ENCODE measurements at places on chromosomes 13 and 19. TPM values are rescaled to one million over a fixed set of nuclear protein-coding genes. Genes with fewer than 3 reads are reported as not detected.

GRCh38 chr13:99723878-99724277, 222.6 kb downstream of the TM9SF2 start:
- DNase-seq: no peak
- no peaks in the 10 kb centered on the region for H3K36me3 ChIP-seq
- no peak overlapping the region for H3K4me3 ChIP-seq
- H3K27ac ChIP-seq: no peak overlapping the region
- no peaks in the 10 kb centered on the region for H3K27me3 ChIP-seq

- H3K4me3 ChIP-seq: no peak overlapping the region
- peaks cover 71% of the 10 kb centered on the region for H3K36me3 ChIP-seq
- no peaks in the 10 kb centered on the region for H3K27me3 ChIP-seq
- peaks cover 58% of the 10 kb centered on the region for H3K4me1 ChIP-seq
- no peak for DNase-seq
Measured at GRCh38 chr19:30001301-30001700, 59.3 kb downstream of the URI1 start.

GRCh38 chr13:50887151-50887550, 22.4 kb upstream of the RNASEH2B start:
- peaks cover 6% of the 10 kb centered on the region for H3K36me3 ChIP-seq
- DNase-seq: no peak

- no peaks in the 10 kb centered on the region for H3K36me3 ChIP-seq
- H3K4me3 ChIP-seq: no peak overlapping the region
- H3K27me3 ChIP-seq: peaks cover 38% of the 10 kb centered on the region
- no peak for DNase-seq
- H3K27ac ChIP-seq: no peak overlapping the region
Measured at GRCh38 chr19:50667759-50668231, 18.6 kb downstream of the C19orf81 start.

GRCh38 chr19:4059891-4060620, 6.6 kb downstream of the ZBTB7A start:
- H3K4me1 ChIP-seq: peaks cover 7% of the 10 kb centered on the region
- H3K4me3 ChIP-seq: peak overlapping the region; percentile 8
- no peaks in the 10 kb centered on the region for H3K27me3 ChIP-seq
- H3K27ac ChIP-seq: peak overlapping the region; percentile 62
- no peak for DNase-seq
- peaks cover 32% of the 10 kb centered on the region for H3K36me3 ChIP-seq

- no peak overlapping the region for H3K27ac ChIP-seq
- no peaks in the 10 kb centered on the region for H3K27me3 ChIP-seq
- no peak overlapping the region for H3K4me3 ChIP-seq
- no peak for DNase-seq
Measured at GRCh38 chr19:47663911-47664771, 49.1 kb upstream of the EHD2 start.

DNA sequence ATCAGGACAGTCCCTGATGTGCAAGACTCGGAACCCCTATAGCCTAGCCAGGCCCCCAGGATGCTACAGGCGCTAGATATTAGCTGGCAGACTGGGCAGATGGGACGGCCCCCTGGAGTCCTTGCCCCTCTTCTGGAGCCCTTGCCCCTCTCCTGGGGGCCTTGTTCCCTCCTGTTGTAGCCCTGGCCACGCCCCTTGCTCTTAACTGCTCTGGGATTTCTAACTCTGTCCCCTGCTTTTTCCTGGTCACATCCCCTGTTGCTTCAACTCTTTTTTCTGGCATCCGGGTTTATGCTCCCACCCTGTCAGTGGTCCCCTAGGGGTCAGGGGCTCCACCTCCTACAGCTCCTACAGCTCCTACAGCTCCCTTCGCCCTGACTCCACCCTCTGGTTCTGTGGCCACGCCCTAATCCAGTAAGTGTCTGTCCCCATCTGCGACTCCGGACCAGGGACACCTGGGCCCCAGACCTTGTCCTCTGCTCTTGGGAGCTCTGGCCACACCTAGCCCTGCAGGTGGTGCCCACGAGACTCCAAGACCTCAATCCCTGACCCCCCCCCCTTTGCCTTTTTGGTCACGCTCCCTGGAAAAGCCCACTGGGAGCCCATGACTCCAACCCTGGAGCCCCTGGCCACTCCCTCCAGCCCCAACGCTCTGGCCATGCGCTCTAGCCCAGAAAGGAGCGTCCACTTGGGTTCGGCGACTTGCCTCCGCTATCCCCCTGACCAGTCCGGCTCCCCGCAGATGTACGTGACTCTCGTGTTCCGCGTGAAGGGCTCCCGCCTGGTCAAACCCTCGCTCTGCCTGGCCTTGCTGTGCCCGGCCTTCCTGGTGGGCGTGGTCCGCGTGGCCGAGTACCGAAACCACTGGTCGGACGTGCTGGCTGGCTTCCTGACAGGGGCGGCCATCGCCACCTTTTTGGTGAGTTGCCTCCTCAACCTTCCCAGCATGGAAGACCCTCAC, 6.8 kb downstream of the PLPPR2 start:
- no peak for DNase-seq
- H3K4me1 ChIP-seq: no peaks in the 10 kb centered on the region
- no peaks in the 10 kb centered on the region for H3K36me3 ChIP-seq
- H3K27ac ChIP-seq: no peak overlapping the region

DNA sequence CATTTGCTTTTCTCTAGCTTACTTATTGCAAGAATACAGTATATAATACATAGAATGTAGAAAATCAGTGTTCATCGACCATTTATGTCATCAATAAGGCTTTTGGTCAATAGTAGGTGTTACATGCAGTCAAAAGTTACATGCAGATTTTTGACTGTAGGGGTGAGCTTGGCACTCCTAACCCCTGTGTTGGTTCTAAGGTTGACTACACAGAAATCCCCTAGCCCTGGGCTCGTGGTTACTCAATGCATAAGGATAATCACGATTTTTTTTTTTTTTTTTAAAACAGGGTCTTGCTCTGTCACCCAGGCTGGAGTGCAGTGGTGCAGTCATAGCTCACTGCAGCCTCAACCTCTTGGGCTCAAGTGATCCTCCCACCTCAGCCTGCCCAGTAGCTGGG, 4.0 kb upstream of the NWD1 start:
- H3K27ac ChIP-seq: no peak overlapping the region
- no peaks in the 10 kb centered on the region for H3K27me3 ChIP-seq
- no peak overlapping the region for H3K4me3 ChIP-seq
- DNase-seq: no peak

GRCh38 chr19:6221220-6221877, 58.4 kb downstream of the MLLT1 start:
- peaks cover 6% of the 10 kb centered on the region for H3K36me3 ChIP-seq
- H3K4me3 ChIP-seq: no peak overlapping the region
- H3K4me1 ChIP-seq: peaks cover 2% of the 10 kb centered on the region
- no peaks in the 10 kb centered on the region for H3K27me3 ChIP-seq

DNA sequence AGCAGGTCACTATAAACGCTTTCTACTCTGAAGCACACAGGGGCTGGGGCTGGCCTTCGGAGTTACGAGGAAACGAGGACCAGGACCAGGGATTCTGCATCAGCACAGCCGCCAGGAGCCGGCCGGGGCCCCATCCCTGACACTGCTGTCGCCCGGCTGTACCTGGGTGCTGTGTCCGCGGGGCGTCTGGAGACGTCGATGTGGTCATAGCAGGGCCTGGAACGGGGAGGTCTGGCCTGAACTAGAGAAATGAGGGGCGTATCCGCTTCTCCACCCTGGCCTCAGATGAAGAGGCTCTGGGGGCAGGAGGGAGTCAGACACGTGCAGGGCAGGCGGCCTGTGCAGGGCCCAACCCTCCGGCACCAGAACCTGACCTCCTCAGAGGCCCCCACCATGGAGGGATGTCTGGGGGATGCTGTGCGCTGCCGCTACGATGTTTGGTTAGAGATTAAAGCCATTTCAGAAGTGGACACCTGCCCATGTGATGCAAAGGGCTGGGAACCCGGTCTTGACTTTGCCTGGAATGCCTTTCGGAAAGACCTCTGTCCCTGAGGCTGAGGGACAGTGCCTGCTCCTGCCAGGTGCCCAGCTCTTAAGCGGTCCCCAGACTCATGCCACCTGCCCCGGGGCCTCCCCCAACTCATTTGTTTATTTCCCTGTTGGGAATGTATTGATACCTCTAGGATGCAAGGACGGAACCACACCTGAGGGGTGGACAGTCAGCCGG, 21.4 kb downstream of the GAS6 start:
- H3K36me3 ChIP-seq: no peaks in the 10 kb centered on the region
- peaks cover 19% of the 10 kb centered on the region for H3K4me1 ChIP-seq
- H3K27me3 ChIP-seq: peaks cover 5% of the 10 kb centered on the region
- no peak overlapping the region for H3K4me3 ChIP-seq
- peak overlapping the region; percentile 44 for H3K27ac ChIP-seq
- no peak for DNase-seq

Gene TM9SF2
- total RNA-seq: 78.5 TPM

Gene CD70
- 85.5 TPM for total RNA-seq

Measured in activated T-helper 2 cell treated with anti-CD3 and anti-CD28 coated beads, Interferon-gamma antibody, Interleukin-2, Interleukin-4, amounts not matched to agents 10 μg/mL and 5 μg/mL and 100 μg/mL, durations not matched to agents 14 hours and 24 hours and 36 hours (primary cell).